ENCODE measurements at places on chromosomes 2 and 18. TPM values are rescaled to one million over a fixed set of nuclear protein-coding genes. Genes with fewer than 3 reads are reported as not detected.

The FZD7 gene
- total RNA-seq, result 17.6 TPM

GRCh38 chr18:46893360-46893759, 23.9 kb downstream of the PIAS2 start:
- DNase-seq, result no peak

DNA sequence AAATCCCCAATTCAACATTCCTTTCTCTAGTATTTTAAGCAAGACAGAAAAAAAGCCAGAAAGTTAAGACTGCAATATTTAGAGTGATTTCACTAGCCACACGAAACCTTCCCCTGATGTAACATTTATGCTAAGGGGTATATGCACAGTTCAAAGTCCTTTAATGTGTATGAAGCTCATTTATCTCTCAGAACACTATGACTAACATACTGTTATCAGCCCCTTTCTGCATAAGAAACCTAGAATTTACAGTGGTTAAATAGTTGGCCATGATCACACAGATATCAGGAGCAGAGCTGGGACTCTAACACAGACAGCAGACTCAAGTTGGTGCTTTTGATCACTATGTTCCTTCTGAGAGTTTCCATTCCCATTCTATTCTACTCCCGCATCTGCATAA, 185.5 kb downstream of the CDH2 start:
- DNase-seq, result no peak

The EN1 gene
- not detected for total RNA-seq

- peak; percentile 37 for DNase-seq
These were observed 8.2 kb upstream of the TMEM182 start for GRCh38 chr2:102753563-102754159.

DNA sequence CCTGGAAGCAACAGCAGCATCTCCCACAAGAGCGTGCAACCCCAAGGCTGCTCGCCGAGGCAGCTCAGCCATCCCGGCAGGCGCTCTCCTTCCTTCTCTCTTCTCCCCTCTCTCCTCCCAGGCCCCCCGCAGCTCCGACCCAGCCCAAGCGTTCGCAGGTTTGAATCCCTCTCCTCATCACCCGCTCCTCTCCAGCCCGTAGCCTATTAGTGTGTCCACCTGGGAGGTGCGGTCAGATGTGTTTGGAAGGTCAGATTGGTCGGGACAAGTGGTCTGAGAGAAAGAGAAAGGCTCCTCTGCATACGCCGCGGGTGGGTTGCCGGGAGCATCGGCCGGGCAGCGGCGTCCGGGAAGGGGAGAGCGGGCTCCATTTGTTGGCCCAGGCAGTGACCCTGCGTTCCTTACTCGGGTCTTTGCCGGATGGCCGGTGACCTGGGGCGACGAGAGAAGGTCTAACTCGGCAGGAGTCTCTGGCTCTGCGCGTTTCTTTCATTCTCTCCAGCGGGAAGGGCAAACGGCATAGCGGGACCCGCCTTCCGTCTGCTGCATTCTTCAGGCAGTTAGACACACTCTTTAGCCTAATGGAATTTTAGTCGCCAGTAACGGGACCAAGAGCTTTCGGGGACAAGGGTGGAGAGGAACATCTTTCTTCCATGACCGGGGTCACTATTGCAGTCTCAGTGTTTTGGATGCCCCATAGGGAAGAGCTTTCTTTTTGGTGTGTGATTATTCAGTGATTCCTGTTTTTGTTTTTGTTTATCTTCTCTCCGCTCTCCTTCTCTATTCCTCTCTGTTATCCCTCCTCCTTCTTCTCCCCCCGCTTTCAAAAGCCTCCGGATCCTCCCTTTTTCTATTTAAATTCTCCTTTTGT, 1.1 kb upstream of the TMEFF2 start:
- peak; percentile 29 for DNase-seq

The SNRNP200 gene
- 82.7 TPM for total RNA-seq

DNA sequence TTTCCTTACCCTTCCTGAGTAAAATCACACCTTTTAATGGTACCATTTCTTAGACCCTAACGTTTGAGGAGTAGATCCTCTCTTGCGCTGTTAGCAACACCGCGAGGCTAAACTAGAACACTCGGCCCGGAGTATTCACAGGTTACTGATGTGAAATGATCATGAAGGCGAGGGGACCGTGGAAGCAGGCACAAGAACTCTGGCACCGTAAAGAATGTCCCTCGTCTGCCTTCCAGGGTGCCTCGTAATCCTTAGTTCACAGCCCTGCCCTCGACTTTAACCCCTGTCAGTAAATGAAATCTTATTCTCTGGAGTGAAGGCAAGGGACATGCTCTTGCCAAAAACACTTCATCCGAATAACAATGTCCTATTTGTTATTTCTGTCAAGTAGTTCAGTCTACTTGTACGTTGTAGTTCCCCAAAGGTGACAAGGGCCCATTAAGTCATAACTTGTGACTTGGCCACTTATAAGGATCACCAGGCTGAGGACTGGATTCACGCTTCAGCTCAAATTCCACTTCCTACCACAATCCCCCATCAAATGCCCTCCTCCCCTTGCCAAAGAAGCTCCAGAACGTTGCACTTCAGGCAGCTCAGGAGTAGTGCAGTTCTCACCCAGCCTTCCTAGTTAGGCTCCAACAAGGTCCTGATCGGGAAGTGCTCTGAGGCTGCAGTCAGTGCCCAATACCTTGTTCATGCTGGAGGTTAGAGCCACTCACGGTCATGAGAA, 43.3 kb upstream of the ITM2C start:
- no peak for DNase-seq

The RSAD2 gene
- total RNA-seq, result 23.1 TPM

GRCh38 chr2:72442270-72442669, 294.6 kb upstream of the CYP26B1 start:
- DNase-seq, result no peak

The ASNSD1 gene
- total RNA-seq, result 34.1 TPM

The CIB4 gene
- total RNA-seq, result not detected

The HOXD4 gene
- 0.17 TPM for total RNA-seq

The AQP12B gene
- not detected for total RNA-seq

The RNF125 gene
- 4.3 TPM for total RNA-seq

DNA sequence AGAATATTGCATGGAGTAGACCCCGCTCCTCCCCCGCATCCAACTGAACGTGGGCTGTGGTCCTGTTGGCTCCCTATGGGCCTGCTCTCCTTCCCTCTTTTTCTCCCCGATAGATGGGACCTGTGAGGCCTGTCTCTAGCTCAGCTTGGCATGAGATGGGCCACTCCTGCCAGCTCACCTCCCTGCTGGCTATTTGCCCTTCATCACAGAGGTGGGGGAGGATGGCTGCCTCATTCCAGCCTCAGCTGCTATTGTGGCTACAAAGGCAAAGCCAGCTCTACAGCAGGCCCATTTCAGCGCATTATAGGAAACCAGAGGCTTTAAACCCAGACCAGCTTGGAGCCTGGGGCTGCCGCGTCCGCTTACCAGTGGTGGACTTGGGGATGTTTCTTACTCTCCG, 313.9 kb downstream of the GBX2 start:
- no peak for DNase-seq

DNA sequence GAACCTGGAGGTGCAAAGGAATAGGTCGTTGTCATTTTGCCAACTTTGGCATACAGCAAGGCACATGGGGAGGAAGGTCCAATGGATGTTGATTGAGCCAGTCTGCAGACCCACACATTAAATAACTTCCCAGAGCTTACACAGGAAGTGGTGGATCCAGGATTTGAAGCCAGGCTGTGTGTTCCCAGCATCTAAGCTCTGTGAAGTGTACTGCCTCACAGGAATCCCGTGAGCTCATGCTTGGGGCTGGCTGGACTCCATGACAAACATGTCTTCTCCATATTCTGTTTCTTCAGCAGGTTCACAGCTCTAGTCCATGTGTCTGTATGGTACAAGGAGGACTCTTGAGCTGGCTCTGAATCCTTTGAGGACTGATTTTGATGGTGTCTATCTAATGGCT, 63.9 kb downstream of the KLHL29 start:
- no peak for DNase-seq

GRCh38 chr2:233060980-233061590, 943 bp downstream of the INPP5D start:
- DNase-seq, result no peak

The CNGA3 gene
- 0.10 TPM for total RNA-seq

DNA sequence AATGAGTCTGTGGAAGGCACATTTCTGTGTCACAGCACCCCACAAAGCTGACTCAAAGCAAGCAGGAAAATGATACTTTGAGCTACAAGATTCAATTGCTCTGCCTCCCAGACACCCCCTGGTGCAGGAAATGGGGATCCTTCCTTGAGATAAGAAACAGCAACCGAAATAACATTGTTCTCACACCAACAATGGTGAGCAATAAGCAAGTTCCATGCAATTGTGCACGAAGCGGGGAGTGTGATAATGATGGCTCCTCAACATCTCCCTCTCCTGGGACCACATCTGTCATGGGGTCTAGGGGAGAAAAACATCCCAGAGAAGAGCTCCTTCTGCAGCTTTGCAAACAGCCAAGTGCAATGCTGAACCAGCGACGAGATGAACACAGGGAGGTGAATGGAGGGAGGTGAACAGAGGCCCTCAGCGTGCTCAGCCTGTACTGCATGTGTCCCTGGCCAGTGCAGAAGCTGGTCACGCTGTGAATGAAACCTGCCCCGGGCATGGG, 67.7 kb downstream of the PDCL3 start:
- DNase-seq, result no peak

- DNase-seq, result no peak
These were observed 19.4 kb downstream of the FZD5 start for GRCh38 chr2:207750345-207750744.

The MYO5B gene
- total RNA-seq, result 25.5 TPM

Data from left lung (tissue), 14 donors.